AG04450 (cell line): ENCODE measurements at places on chromosomes 5 and 9. TPM values are rescaled to one million over a fixed set of nuclear protein-coding genes. Genes with fewer than 3 reads are reported as not detected.

The MEIKIN gene
- not detected in 2 replicates for polyA plus RNA-seq

The GPR150 gene
- polyA plus RNA-seq: 0.17 and 0.24 TPM in 2 replicates

The CDH18 gene
- 0.19 and 0.27 TPM in 2 replicates for polyA plus RNA-seq

The FAM120AOS gene
- 36.1 and 42.9 TPM in 2 replicates for polyA plus RNA-seq

The PALM2AKAP2 gene
- polyA plus RNA-seq: 4.6 and 5.0 TPM in 2 replicates

The ITK gene
- polyA plus RNA-seq: not detected in 2 replicates

The GRXCR2 gene
- polyA plus RNA-seq: not detected in 2 replicates

- no peak for DNase-seq
Observed at GRCh38 chr9:130668659-130669058, 4.3 kb downstream of the PRDM12 start.

DNA sequence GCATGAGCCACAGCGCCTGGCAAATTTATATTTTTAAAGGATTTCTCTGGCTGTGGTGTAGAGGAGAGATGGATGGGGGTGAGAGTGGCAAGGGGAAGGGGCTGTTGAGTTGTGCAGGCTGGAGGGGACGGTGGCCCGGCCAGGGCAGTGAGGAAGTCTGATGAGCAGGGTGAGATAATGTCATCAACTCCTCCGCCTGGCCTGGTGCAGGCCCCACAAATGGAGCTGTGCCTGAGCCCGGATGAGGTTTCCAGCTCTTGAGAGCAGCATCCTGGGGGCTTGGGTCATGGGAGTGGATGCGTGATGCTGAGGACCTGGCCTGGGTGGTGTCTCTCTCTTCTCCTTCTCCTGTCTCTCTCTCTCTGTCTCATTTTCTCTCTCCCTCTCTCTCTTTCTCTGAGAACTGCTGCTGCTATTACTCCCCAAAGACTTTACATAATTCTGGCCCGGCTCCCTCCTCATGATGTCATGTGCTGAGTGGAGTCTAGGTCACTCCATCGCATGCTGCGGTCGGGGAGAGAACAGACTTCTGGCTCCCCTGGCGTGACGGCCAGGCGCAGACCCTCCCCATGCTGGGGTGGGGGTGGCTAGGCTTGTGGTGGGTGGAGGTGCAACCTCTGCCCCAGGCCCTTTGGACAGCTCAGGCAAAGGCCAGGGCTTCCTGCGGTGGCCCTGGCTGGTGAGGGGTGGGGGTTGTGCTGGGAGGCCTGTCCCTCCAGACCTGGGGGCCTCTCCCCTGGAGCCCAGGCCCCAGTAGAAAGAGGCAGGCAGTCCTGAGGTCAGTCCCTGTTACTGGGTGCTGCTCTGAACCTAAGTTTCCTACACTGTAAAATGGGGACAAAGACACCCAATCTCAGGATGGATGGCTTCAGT lies 26.4 kb downstream of the FGF18 start:
- peak; percentile 48 for DNase-seq

DNA sequence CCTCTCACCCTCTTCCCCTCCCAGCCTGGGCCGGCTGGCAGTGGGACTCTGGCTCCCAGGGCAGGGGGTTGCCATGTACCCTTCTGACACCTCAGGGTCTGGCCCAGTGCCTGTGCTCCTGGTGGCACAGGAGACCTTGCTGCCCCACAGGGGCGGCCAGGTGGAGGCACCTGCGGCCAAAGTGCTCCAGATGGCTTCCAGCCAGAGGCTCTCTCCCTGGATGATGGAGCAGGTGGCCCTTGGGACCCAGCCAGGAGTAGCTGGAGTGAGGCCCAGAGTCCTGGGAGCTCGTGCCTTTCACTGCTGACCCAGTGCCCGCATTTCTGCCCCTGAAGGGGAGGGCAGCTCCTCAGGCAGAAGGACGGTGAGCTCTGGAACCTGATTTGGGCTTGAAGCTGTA lies 87.3 kb downstream of the NTNG2 start:
- DNase-seq: no peak

- no peak for DNase-seq
Observed at GRCh38 chr5:124229352-124229751, 517.1 kb downstream of the ZNF608 start.

DNA sequence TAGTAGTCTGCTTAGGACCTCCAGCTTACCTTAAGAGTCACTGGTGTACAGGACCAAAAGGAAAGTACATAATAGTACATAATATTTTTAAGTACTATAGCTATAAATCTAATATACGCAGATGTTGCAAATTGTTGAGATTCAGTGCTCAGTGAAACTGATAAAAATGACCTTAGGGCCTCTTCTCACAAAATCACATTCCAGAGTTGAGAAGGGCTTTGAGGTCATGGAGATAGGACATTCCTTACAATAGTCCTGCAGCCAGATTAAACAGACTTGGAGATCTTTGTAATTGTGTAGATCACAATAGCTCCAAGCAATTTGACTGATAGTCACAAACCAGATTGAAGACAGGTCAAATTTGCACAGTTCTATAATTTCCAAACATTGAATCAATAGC lies 37.7 kb upstream of the PCSK1 start:
- DNase-seq: no peak

GRCh38 chr5:67623078-67623477 lies 426.5 kb upstream of the CD180 start:
- DNase-seq: no peak

GRCh38 chr5:95631991-95632675 lies 12.2 kb downstream of the GPR150 start:
- no peak for DNase-seq

- DNase-seq: peak; percentile 16
Observed at GRCh38 chr9:120344230-120344629, 235.7 kb downstream of the CDK5RAP2 start.

DNA sequence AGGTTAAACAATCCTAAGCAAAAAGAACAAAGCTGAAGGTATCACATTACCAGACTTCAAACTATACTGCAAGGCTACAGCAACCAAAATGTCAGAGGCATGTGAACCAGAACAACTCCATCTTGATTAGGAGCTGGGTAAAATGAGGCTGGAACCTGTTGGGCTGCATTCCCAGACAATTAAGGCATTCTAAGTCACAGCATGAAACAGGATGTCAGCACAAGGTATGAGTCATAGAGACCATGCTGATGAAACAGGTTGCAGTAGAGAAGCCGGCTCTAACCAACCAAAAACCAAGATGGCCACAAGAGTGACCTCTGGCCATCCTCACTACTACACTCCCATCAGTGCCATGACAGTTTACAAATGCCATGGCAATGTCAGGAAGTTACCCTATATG lies 252.0 kb downstream of the RASEF start:
- DNase-seq: no peak

DNA sequence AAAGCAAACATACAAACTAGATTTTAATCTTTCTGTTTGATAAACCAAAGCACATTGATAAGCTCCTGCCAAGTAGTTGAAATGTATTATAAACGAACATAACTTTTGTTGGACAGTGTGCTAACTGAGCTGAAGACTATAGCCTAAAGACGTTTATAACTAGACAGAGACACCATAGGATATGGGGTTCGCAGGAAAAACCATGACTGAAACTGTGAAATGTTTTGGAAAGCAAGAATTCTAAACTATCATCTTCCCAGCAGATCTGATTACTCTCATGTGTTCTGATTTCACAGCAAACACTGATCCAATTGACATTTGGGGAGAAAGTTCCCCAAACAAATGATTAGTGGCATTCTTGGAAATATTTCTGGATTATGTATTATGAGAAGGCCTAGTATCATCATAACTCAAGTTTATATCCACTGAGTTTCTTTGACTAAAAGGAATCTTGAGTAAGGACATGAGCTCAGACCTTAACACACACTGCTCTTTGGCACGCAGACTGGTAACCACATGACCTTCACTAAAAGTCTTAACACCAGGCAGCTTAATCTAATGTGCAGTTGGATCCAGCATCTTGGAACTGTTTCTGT lies 375.2 kb downstream of the ZNF608 start:
- DNase-seq: no peak

DNA sequence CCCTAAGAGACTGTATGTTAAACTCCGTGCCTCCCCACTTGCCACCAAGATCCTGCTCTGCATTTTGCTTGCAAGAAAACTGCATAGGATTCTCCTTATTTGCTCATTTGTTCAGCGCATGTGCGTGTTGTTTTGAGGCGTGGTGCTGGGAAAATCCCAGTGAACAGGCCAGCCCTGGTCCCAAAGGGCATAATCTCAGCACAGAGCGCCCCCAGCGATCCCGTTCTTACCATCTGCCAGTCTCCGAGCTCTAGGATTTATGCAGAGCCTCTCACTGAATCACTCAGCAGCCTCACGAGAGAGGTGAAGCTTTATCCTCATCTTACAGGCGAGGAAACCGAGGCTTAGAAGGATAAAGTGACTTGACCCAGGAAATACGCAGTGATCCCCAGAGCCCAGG lies 11.5 kb downstream of the PRRX2 start:
- DNase-seq: no peak

DNA sequence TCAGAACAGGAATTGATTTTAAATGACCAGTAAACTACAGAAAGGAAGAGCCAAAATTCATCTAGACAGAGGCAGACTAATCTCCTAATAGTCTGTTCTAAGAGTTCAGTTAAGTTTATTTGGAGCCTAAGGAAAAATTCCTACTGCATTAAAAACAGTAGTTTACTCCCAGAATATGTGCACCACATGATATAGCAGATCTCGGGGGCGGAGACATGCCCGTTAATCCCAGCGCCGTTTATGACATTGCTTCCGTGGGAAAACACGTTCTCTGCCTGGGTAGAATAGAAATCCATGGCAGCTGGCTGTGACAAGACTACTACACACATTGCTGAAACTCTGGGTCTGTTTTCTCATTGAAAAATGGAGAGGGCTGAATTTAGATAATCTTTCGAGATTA lies 11.4 kb downstream of the HABP4 start:
- DNase-seq: no peak

DNA sequence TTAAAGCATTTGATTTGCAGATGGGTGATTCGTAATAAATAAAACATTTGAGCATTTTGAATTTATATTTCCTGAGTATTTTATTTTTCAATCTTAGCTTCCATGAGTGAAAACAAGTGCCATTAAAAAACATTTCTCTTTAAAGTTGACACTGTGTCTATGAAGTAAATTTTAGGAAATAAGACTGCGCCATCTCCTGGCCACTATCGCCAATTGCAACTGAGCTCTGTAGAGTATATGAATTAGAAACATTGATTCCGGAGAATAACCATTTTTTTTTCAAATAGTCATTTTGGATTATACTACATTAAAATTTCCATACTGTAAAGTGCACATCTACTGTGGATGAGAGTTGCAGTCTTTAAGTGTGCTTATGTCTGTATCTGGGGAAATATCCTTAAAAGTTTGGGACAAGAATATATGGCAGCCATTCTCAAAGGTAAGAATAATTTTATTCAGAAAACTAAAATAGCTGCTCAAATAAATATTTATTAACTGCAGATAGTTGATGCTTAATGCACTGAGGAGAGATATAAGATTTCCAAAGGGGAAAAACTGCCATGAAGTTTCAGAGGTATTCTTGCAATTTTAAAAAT lies 5.9 kb downstream of the DMRTA1 start:
- DNase-seq: no peak

- DNase-seq: no peak
Observed at GRCh38 chr5:58056546-58056945, 403.3 kb downstream of the PLK2 start.

DNA sequence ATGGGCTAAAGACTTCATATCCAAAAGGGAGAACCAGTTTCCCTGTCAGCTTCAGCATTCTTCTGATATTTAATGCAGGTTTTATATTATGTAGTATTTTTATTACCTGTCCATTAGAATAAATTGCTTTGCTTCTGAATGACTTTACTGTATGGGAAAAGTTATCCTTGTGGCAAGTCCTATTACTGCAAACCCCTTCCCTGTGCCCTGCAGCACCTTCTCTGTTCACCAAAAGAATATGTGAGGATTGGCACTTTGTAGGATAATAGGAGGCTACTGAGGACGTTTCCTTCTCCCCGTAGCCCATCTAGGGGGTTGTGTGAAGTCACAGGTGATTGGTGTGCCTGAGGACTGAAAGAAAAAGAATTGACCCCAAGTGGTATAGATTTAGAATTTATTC lies 296.1 kb downstream of the KDM4C start:
- DNase-seq: no peak

GRCh38 chr5:97000391-97000790 lies 64.5 kb downstream of the LNPEP start:
- no peak for DNase-seq

DNA sequence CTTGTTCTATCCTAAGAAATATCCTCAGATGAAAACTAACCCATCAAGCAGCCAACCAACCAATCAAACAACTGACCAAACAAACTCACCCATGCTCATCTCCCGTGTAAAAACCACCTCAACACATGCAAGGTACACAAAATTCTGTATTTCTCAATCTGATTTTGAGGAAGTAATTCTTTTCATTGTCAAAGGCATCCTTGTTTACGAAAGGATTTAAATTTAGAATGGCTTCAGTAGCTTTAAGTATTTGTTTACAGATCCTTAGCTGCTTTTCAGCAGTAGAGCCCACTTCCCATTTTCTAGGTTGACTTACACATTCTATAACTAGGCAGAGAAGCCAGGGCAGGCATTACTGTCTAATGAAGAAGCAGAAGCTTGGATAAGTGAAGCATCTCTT lies 78.6 kb downstream of the NTRK2 start:
- no peak for DNase-seq

DNA sequence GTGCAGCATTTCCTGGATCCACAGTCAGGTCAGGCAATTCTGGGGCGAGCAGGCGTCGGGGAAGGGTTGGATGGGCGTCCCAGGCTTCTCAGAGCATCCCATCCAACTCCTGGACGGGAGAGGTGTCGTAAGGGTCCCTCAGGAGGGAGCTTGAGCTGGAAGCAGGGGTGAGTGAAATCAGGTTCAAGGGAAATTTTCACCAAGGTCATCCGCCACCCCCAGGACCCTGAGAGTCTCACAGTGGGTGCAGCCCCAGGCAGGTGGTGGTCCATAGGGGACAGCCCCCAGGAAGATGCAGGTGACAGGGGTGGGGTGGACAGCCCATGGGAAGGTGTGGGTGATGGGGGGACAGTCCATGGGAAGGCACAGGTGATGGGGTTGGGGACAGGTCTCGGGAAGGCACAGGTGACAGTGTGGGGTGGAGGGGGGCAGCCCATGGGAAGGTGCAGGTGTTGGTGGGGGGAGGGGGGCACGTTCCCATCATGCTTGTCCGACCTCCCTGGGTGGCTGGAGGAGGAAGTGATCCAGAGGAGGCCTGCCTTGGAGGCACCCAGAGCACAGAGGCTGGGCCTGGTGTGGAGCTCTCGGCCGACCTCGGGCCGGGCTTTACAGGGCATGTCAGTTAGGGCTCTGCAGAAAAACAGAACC lies 48.9 kb downstream of the AHRR start:
- DNase-seq: no peak

DNA sequence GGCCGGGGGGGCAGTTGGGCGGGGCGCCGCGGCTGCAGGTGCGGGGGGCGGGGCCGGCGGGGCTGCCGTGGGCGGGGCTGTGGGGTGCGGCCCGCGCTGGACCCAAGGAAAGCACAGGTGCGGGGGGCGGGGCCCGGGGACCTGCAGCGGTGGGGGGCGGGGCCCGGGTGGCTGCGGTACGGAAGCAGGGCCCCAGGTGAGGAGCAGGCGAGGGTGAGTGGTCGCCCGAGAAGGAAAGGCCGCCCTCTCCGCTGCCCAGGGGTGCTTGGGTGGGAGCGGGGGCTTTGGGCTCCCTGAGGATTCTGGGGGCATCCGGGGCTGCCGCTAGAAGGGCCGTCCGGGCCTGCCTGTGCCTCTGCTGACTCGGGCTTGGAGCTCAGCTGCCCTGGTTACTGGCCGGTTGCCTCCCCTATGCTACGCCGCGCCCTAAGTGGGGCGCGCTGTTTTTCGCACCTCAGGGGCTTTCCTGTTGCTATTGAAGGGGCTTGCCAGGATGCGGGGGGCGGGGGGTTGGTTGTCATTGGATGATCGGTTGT lies 767 bp downstream of the RALGPS1 start:
- DNase-seq: no peak

GRCh38 chr5:79070350-79070667 lies 742 bp downstream of the BHMT2 start:
- no peak for DNase-seq
